NCI-H1092 treated with DMSO at 0.1 percent for 48 hours (cell line): ENCODE measurements at places on chromosomes 3 and 15.

GRCh38 chr3:18745472-18745871, 320.3 kb upstream of the SATB1 start:
- DNase-seq, result no peak

DNA sequence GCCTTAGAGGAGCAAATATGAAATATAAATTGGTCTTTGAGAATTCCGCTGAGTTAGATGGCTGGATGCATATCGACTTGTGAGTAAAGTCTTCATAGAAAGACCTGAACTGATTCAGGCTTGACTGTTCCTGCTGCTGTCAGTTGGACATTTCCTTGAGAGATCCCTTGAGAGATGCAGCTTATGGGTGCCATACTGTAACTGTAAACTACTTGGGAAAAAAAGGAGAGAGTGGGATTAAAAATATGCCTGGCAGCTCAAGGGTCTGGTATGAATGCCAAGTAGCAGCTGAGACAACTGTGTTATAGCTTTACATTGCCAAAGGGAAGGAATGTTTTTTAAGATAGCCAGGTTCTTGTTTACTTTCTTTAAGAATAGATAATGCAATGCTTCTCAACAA, 926.6 kb downstream of the EPHA3 start:
- DNase-seq, result peak; percentile 14

DNA sequence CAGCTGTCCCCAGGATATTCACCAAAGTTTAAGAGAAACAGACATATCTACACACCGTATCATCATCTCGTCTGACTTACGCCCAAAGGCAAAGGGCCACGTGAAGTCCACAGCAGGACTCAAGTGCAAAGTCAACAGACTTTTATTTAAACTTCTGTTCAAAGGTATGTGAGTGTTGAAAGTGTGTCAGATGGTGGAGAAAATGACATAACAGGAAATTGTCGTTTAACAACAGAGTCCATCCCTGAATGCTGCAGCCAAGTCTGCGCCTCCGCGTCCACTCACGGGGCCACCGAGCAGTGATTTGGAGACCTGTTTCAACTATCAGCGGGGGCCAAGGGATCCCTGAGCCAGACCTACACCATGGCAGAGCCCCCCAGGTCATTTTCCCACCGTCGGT, 165.6 kb downstream of the XXYLT1 start:
- no peak for DNase-seq

GRCh38 chr3:137760341-137761098, 3.6 kb upstream of the SOX14 start:
- no peak for DNase-seq

GRCh38 chr3:126267976-126268615, 87.7 kb upstream of the ALDH1L1 start:
- no peak for DNase-seq

DNA sequence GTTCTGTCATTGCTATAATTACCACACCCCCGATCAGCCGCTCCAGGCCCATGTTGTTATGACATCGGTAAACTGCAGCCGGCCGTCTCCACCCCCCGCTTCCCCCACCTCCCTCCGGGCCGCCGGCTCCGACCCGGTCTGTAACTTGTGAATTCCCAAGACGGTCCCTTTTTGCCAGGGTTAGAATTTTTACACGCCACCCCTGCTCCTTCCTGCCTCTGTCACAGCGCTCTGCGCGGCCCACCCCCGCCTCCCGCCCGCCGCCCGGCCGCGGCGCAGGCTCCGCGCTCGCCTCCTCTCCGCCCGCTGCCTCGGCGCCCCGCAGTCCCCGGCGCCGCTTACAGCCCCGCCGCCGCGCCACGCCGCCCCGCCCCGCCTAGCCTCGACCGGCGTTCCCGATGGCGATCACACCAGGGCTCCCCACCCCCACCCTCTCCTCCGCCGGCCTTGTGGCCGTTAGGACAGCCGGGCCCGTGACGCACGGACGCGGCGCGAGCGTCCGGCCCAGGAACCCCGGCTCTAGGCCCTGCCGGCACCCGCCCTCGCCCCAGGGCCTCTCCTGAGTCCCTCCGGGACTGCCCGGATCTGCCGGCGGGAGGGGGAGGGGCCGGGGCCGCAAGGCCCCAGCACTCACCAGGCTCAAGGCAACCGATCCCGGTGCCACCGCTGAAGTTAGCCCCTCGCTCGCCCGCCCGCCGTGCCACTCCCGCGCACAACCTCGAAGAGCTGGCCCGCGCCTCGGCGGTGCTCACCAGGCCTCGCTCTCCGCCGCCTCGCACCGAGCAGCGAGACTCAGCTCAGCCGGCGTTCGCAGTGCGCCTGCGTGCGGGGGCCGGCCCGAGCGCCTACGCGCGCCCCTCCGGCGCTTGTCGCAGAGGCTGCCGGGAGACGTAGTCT, at the start of gene KPNA1:
TSS of gene KPNA1 (minus strand) at position 817 of the 897 bp plus-strand sequence. CDS start 18,374 bp downstream, outside the sequence.
- peak; percentile 82 for DNase-seq

- DNase-seq, result no peak
Measured at GRCh38 chr15:47542312-47542989, 174.9 kb upstream of the SEMA6D start.

GRCh38 chr3:26675336-26675735, 52.8 kb downstream of the LRRC3B start:
- DNase-seq, result no peak

DNA sequence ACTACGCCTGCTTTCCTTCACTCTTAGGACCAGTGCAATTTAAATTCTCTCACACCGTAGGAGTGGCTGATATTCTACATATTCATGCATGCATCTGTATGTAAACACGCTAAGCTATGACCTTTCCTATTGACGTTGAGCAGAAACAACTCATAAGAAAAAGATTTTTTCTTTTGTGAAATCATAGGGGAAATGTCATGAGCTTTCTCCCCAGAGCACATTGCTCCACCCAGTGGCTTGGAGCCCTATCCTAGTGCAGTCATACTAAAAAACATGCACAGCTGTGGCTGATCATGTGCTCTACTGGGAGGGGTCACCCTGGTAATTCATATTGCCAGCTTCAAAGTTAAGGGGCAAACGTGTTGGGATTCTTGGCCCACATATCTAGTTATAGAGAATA, 1.8 kb upstream of the MESD start:
- no peak for DNase-seq

GRCh38 chr3:183244219-183244618, 8.8 kb upstream of the B3GNT5 start:
- no peak for DNase-seq

GRCh38 chr15:99452728-99453636, 112.8 kb upstream of the MEF2A start:
- DNase-seq, result no peak

GRCh38 chr3:34851137-34851536, 788.2 kb upstream of the ARPP21 start:
- DNase-seq, result no peak

DNA sequence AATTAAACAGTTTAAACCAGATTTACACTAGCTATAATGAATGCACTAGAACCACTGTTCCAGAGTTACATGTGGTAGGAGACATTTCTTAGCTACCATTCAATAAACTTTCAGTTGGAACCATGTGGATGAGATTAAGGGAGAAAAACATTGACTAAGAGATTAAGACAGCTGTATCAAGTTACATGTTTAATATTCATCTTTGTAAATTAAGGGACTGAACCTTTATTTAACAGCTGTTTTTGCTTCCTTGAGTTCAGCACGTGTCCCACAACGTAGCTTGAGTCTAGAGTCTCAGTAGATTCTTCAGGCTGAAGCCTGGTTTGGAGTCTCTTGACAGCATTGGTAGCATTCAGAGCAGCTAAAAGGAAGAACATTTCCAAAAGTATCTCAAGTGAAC, 27.2 kb upstream of the CFAP44 start:
- no peak for DNase-seq

DNA sequence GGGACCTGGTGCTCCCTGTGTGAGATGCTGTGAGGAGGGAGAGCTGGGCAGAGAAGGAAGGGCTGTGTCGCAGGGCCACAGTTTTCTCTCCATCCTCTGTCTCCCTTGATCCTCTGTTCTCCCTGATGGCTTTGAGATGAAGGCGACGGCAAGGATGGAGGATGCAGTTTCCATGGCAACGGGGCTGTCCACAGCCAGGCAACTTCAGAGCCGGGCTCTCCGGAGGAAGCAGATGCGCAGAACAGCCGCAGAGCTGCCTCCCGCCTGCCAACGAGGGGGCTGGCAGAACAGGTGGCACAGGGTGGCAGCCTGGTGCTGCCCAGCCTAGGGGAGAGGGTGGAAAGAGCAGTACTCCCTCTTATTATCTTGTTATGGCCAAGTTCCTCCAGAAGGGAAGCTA, 9.9 kb upstream of the GRM2 start:
- no peak for DNase-seq

- no peak for DNase-seq
Measured at GRCh38 chr3:110544730-110545129, 526.9 kb upstream of the NECTIN3 start.

DNA sequence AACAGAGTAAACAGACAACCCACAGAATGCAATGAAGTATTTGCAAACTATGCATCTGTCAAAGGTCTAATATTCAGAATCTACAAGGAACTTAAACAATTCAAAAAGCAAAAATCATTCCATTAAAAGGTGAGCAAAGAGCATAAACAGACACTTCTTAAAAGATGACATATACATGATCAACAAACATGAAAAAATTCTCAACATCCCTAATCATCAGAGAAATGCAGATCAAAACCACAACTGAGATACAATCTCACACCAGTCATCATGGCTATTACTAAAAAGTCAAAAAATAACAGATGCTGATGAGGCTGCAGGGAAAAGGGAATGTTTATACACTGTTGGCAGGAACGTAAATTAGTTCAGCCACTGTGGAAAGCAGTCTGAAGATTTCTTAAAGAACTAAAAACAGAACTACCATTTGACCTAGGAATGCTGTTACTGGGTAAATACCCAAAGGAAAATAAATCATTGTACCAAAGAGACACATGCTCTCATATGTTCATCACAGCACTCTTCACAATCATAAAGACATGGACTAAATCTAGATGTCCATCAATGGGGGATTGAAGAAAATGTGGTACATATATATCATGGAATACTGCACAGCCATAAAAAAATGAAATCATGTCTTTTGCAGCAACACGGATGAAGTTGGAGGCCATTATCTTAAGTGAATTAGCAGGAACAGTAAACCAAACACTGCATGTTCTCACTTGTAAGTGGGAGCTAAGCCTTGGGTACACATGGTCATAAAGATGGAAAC, 393.3 kb upstream of the CBLB start:
- no peak for DNase-seq

GRCh38 chr3:32758375-32758753, 59.4 kb upstream of the TRIM71 start:
- DNase-seq, result no peak

GRCh38 chr3:48270306-48270705, 29.4 kb downstream of the ZNF589 start:
- no peak for DNase-seq

GRCh38 chr3:159819676-159820075, 169.0 kb upstream of the IL12A start:
- no peak for DNase-seq

DNA sequence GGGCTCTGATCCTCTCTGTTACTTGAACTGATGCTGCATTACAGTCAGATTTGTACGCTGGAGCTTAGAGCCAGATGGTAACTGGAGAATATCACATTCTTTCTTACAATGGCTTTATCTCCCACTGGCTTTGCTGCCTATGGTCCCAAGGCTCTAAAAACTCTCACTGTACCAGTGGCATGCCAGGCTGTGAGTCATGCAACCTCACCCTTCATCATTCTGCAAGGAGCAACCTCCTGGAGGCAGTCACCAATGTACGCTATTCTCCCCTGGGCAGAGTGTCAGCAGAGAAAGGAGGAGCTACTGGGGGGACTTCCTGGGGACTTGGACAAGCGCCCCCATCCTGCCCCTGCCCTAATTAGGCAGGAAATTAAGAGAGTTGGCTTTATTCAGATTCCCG, 97.9 kb upstream of the EIF1B start:
- no peak for DNase-seq

DNA sequence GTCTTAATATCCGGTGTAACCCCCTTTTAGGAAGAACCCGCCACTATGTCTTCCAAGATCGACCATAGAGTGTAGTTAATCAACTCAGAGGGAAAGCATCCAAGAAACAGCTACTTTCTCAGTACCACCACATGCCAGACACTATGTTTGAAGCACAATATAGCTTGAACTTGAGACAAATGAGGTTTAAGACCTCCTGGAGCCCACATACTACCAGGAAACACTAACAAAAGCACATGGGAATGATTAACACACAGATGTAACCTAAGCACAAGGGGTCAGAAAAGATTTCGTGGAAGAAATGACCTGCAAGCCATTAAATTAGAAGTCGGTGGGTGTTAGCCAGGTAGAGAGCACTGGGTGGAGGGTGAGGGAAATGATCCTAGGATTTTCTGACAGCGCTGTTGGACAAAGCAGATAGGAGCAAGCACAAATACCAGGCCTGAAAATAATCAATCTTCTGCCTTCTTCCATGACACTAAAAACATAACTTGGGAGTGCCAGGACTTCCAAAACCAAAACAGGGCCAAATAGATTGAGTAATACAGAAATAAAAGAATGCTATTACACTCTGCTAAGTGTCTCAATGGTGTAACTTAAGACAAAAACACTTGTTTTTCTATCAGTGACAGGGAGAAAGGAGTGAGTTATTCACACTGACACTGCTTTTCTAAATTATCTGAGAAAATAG, 213.7 kb downstream of the FOXP1 start:
- no peak for DNase-seq

DNA sequence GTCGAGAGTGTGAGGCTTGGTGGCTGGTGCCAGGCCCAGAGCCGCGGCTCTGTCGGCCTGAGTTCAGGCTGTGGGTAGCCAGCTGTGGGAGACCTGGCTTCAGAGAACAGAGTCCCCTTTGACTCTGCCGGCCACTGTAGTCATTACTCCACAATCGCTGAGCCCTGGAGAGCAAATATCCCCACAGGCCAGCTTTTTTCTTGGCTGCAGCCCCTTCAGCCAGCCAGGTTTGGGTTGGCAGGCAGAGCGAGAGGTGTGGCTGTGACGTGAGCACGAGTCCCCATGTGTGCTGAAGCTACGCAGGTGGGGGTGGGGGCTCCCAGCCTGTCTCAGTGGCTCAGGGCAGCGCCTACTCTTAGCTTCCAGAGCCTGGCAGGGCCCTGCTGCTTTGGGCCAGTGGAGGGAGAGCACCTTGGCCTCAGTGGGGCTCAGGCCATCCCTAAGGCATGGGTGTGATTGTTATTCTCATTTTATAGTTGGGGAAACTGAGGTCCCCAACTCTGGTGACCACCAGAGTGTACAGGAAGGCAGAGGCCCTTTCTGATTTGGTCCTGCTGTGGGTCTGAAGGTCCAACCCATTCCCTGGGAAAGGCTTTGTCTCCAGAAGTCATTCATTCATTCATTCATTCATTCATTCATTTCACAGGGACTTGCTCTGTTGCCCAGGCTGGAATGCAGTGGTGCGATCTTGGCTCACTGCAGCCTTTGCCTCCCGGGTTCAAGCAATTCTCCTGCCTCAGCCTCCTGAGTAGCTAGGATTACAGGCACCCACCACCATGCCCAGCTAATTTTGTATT, 45.7 kb upstream of the LCTL start:
- DNase-seq, result no peak

GRCh38 chr15:80619680-80620079, 75.4 kb upstream of the ABHD17C start:
- DNase-seq, result peak; percentile 2
